ENCODE measurements at places on chromosomes 4 and X. TPM values are rescaled to one million over a fixed set of nuclear protein-coding genes. Genes with fewer than 3 reads are reported as not detected.

DNA sequence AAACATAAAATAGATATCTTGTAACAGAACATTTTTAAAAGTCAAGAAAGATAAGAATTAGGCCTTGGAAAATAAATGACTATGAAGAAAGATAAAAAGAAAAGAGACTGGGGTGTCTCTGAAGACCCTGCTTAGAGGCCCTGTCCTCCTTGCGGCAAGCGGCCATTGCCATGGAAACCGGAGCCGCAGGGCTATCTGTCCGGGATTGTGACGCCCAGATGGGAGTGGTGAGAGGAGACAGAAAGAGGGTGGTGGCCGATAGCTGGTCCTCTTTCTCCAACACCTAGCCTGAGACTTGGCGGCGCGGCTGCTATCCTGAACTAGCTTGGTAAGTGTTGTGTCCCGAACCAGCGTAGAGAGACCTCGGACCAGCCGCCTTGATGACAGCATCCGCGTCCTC, at the start of gene DUSP21:
TSS of gene DUSP21 (plus strand) at position 269 of the 400 bp plus-strand sequence. CDS start at position 381, 112 bp downstream.
- no peak for DNase-seq

GRCh38 chr4:175407926-175408325, 404.1 kb downstream of the GPM6A start:
- DNase-seq, result no peak

DNA sequence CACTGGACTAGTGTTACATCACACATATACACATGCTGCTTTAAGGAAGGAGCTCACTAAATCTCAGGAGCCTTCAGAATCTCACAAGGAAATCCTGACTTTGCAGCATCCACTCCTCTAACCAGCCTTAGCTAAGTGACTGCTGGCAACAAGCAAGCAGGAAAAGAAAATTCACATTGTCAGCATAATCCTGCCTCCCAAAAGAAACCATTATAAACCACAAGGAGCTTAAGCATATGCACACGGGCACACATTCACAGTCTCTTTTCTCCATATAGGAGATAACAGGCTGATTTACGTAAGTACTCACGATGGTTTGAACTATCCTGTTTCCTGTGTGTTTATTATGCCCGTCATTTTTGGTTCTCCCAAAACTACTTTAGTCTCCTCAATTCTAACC, 136.3 kb downstream of the TMEM144 start:
- DNase-seq, result no peak

EFHC2 gene
- polyA plus RNA-seq, result 8.1 TPM

GPR143 gene
- 14.4 TPM for polyA plus RNA-seq

Data from left renal cortex interstitium (tissue), 4 donors.